ENCODE measurements at places on chromosomes 12 and 14.

DNA sequence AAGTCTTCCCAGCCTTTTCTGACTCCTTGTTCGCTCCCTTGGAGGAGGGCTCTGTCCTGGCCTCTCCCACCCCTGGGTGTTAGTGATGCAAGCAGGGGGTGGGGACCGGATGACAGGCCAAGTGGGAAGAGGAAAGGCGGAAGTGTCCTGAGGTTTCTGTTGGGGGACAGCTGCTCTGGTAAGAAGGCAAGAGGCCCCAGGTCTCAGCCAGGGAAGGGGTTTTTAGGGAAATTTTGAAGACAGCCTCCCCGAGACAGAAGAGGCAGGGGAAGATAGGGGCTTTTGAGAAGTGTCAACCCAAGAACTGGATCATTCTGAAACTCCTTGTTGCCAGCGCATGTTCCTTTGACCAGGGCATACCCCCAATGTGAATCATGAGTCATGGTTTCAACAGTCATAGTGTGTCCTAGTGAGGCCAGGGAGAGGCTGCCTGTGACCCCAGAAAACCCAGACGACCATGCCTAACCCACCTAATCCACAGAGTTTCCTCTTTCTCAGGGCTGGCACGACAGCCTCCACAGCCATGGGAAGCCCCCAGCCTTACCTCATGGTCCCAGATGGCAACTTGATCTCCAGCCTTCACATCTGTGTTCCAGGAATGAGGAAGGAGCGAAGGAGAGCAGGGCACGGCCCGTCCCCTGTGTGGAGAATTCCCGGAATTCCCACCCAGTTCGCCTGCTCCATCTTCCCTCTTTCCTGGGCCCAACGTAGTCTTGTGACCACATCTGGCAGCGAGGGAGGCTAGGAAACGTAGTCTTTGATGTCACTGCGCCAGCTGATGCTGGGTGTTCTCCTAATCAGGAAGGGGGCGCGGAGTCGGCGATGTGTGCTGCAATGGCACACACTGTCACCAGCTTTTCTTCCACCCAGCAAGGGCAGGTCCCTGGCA lies 4.9 kb upstream of the GPR132 start:
- no peak for DNase-seq

DNA sequence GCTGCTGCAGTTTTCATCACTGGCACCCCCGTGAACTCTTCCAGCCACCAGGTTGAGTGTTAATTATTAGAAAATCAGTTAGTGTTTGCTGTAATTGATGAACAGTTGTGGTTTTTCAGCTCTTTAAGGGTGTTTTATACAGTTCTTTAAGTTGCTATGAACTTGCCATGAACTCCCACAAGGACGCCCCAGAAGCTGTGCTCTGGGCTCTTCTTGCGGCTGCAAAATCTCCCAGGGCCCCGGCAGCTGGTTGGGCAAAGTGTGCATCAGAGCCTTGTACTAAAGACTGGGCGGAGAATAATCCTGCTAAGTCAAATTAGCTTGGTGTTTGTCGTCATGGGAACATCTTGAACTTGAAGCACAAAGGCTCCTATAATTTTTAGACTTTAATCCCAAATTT lies 82.2 kb downstream of the EML1 start:
- no peak for DNase-seq

GRCh38 chr14:73842851-73843250 lies 8.8 kb upstream of the PTGR2 start:
- no peak for DNase-seq

- no peak for DNase-seq
Measured at GRCh38 chr14:100525615-100526014, 61.6 kb downstream of the BEGAIN start.

DNA sequence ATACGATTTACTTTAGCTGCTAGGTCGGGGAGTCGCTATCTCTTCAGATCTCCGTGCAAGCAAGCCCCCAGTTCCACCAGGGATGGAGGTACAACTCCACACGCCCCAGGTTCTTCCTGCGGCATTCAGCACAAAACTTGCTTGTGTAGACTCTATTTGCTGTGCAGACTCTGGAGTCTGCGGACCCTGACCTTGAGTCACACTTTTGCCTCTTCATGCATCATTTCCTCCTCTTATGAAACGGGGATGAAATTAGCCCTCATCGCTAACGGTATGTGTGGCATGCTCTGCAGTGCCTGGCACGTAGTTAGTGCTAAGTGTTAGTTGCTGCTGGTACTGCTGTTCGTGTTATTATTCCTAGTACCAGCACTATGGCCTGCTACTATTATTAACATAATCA lies 84.4 kb downstream of the TMEM132D start:
- no peak for DNase-seq

DNA sequence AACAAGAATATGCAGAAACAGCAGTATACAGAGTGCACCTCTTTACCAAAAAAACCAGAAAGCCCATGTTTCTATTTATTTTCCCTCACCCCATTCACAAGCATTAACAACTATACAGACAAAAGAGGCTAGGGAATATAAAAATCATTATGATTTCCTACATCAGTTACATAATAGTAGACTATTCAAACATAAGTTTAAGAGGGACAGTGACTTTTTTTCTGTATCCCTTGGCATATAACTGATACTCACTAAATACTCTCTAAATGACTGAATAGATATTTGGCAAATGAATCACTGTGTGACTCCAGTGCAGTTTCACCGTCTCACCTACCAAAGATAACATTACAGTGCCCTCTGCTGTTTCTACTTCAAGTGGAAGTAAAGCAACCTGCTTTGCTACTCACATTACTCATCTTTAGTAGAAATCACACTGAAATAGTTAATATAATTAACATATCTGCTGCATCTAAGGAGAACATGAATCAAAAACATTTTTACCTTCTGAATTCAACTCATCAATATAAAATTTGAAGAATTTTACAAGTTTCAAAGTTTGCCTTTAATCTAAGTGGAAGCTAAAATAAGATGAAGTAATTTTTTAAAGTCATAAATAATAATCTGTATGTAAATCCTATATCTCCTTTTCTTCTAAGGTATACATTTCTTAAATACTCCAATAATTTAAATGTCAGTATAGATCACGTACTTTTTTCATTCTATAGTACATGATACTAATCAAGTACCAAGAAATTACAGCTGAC lies 103.8 kb downstream of the OSBPL8 start:
- peak; percentile 14 for DNase-seq

All from globus pallidus (tissue), 1 donor.